ENCODE measurements at places on chromosomes 3 and 15. TPM values are rescaled to one million over a fixed set of nuclear protein-coding genes. Genes with fewer than 3 reads are reported as not detected.

Gene KIF15
- 62.2 TPM for total RNA-seq

Gene CADPS
- not detected for total RNA-seq

- DNase-seq, result no peak
Measured at GRCh38 chr3:7520059-7520458, 659.1 kb downstream of the GRM7 start.

DNA sequence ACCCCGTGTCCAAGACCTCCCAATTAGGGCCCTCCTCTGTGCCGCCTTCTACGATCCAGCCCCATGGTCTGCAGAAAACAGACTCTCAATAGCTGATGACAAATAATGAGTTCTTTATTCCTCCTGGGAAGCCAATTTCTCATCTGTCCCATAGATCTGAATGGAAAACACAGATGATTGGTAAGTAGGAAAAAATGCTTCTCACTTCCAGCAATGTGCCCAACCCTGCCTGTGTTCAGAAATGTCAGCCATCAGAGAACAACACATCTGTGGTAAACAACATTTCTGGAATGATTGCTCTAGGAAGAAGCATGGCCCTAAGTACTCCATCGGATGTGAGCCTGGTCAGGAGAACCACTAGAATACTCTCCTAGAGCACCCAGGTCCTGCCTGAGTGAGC lies 240.5 kb upstream of the HES1 start:
- no peak for DNase-seq

GRCh38 chr15:50879016-50879617 lies 29.4 kb upstream of the AP4E1 start:
- DNase-seq, result peak; percentile 53

- no peak for DNase-seq
Measured at GRCh38 chr3:129384594-129385323, 43.7 kb downstream of the EFCAB12 start.

DNA sequence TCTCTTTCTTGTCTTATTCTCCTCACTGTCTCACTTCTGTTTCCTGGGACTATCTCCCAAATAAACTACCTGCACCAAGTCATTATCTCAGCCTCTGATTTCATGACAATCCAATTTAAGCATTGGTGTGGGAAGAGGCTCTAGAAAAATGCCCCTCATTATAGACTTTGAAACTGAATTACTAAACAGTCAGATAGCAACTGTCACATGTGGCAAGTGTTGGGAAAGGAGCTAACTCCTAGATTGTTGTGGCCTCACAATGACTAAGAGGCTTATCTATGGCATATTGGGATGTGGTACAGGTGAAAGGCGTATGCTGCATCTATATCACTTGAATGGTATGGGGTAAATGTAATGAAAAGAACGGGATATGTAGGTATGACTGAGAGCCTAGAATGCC lies 103.5 kb upstream of the CCDC54 start:
- DNase-seq, result no peak

All from activated CD8-positive, alpha-beta T cell treated with anti-CD3 and anti-CD28 coated beads, Interleukin-2, amount 10 ng/mL, durations not matched to agents 7 days and 5 days (primary cell).